ENCODE measurements at places on chromosomes 12 and 14. TPM values are rescaled to one million over a fixed set of nuclear protein-coding genes. Genes with fewer than 3 reads are reported as not detected.

KLRD1 gene
- total RNA-seq: 3.8 TPM

TBK1 gene
- total RNA-seq: 42.1 TPM

GSC gene
- total RNA-seq: 4.7 TPM

GRCh38 chr12:78316136-78316535, 485.4 kb downstream of the NAV3 start:
- no peaks in the 10 kb centered on the region for H3K27me3 ChIP-seq
- no peaks in the 10 kb centered on the region for H3K4me1 ChIP-seq
- H3K36me3 ChIP-seq: no peaks in the 10 kb centered on the region
- no peak overlapping the region for H3K4me3 ChIP-seq

KCNC2 gene
- not detected for total RNA-seq

RIMBP2 gene
- total RNA-seq: 2.2 TPM

GRCh38 chr12:132448463-132448820, 41.5 kb upstream of the FBRSL1 start:
- no peaks in the 10 kb centered on the region for H3K4me1 ChIP-seq
- H3K27me3 ChIP-seq: no peaks in the 10 kb centered on the region
- H3K36me3 ChIP-seq: no peaks in the 10 kb centered on the region
- H3K27ac ChIP-seq: no peak overlapping the region

GRCh38 chr12:99200711-99201384, 446.7 kb upstream of the GARIN6 start:
- DNase-seq: no peak
- no peaks in the 10 kb centered on the region for H3K36me3 ChIP-seq
- H3K4me1 ChIP-seq: no peaks in the 10 kb centered on the region
- no peak overlapping the region for H3K27ac ChIP-seq
- no peaks in the 10 kb centered on the region for H3K27me3 ChIP-seq

- no peak overlapping the region for H3K27ac ChIP-seq
- DNase-seq: no peak
- no peaks in the 10 kb centered on the region for H3K4me1 ChIP-seq
- H3K27me3 ChIP-seq: no peaks in the 10 kb centered on the region
- H3K4me3 ChIP-seq: no peak overlapping the region
Observed at GRCh38 chr12:91406920-91407341, 224.3 kb upstream of the DCN start.

NKX2-1 gene
- 209 TPM for total RNA-seq

GRCh38 chr12:5484426-5484825, 52.5 kb downstream of the NTF3 start:
- no peaks in the 10 kb centered on the region for H3K4me1 ChIP-seq
- H3K4me3 ChIP-seq: no peak overlapping the region
- no peaks in the 10 kb centered on the region for H3K27me3 ChIP-seq

- no peaks in the 10 kb centered on the region for H3K36me3 ChIP-seq
- H3K4me1 ChIP-seq: peaks cover 6% of the 10 kb centered on the region
- DNase-seq: peak; percentile 21
- H3K27me3 ChIP-seq: no peaks in the 10 kb centered on the region
- H3K27ac ChIP-seq: peak within 1 kb of the TSS; percentile 61
- peak within 1 kb of the TSS; percentile 46 for H3K4me3 ChIP-seq
Observed at GRCh38 chr12:95790033-95790916, at the start of gene NTN4. TSS of gene NTN4 (minus strand) at chr12:95790764. CDS start at chr12:95790309, 455 bp downstream.

DNA sequence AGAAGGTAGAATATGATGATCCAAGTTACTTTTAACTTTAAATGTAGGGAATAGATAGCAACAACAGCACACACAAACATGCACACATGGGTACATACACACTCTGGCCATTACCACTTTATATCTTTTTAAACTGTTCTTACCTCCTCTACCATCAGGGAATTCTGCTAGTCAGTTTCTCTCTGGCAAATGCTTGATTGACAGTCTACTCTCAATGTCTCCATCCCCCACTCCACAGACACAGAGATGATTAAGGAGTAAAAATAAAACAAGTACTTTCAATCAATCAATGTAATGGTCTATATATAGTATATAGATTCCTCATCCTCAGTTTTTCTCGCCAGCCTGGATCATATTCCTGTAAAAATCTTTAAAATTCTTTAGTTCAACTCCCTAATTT, 16.1 kb upstream of the STRN3 start:
- no peaks in the 10 kb centered on the region for H3K4me1 ChIP-seq
- H3K27ac ChIP-seq: no peak overlapping the region
- H3K27me3 ChIP-seq: no peaks in the 10 kb centered on the region
- DNase-seq: no peak

GRCh38 chr14:24331731-24332267, 3.1 kb downstream of the ADCY4 start:
- no peaks in the 10 kb centered on the region for H3K36me3 ChIP-seq
- H3K27ac ChIP-seq: no peak overlapping the region
- H3K27me3 ChIP-seq: no peaks in the 10 kb centered on the region
